Fibroblast of skin of left biceps (primary cell): ENCODE measurements at places on chromosomes 4 and X.
A peak's percentile ranks its signal among the peaks of the same experiment; 100 is the strongest.

- no peak for DNase-seq
Measured at GRCh38 chr4:139986689-139987501, 167.1 kb downstream of the MAML3 start.

DNA sequence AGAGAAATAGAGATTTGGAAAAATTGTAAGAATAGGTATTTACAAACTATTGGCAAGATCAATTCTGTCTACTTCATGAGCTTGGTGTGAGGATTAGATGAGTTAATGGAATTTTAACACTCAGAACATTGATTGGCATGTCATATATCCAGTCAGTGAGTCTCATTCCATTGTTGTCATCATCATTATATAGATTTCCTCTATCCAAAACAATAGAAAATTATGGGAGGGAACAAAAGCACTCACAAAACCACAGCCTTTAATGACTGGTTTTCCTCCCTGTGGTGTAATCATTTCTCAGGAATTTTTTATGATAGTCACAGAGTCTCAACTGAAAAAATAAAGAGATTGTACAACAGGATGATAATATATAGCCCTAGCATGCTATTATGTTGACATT is 21.1 kb downstream of the KLHL5 start:
- peak; percentile 15 for DNase-seq

GRCh38 chr4:168604496-168605373 is 107.9 kb downstream of the PALLD start:
- DNase-seq = peak; percentile 86

DNA sequence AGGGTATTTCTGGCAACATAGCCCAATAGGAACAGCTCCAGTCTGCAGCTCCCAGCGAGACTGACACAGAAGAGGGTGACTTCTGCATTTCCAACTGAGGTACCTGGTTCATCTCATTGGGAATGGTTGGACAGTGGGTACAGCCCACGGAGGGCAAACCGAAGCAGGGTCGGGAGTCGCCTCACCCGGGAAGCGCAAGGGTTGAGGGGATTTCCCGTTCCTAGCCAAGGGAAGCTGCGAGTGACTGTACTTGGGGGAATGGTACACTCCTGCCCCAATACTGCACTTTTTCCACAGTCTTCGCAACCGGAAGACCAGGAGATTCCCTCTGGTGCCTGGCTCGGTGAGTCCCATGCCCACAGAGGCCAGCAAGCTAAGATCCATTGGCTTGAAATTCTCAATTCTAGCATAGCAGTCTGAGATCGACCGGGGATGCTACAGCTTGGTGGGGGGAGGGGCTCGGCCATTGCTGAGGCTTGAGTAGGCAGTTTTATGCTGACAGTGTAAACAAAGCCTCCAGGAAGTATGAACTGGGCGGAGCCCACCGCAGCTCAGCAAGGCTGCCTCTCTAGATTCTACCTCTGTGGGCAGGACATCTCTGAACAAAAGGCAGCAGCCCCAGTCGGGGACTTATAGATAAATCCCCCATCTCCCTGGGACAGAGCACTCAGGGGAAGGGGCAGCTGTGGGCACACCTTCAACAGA is 14.0 kb upstream of the ADAD1 start:
- DNase-seq = no peak

DNA sequence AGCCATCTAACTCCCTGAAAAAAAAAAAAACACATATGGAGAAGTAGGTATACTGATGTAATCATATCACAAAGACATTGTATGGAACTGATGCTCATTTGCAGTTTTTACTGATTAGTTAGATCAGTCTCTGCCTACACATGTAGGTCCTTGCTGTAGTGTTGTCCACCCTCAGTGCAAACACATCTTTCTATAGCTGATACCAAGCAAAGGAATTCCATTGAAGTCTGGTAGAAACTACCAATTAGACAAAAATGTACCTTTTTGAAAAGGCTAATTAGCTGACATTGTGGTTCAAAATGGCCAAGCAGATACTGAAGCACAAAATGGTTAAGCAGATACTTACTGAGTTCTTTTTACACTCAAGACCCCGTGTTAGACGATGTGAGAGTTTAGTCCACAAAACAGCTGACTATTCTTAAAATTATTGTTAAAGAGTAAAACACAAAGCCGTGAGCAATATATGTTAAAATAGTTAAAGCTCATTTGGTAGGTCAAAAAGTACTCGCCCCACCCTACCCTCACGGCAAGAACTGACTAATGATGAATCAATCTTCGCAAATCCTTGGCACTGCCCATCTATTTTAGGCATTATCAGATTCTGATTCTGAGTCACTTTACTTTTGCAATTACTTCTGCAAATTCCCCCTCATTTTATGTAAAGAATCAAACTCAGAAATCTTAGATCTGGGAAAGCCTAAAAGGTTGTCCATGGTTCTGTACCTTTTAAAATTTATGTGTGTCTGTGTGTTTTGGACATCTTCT is 40.4 kb downstream of the COL4A6 start:
- no peak for DNase-seq

- peak; percentile 44 for DNase-seq
Measured at GRCh38 chr4:124903995-124904722, 191.6 kb upstream of the ANKRD50 start.

- no peak for DNase-seq
Measured at GRCh38 chrX:68083510-68083909, 349.8 kb downstream of the OPHN1 start.
